ENCODE measurements at places on chromosomes 7 and 10.

DNA sequence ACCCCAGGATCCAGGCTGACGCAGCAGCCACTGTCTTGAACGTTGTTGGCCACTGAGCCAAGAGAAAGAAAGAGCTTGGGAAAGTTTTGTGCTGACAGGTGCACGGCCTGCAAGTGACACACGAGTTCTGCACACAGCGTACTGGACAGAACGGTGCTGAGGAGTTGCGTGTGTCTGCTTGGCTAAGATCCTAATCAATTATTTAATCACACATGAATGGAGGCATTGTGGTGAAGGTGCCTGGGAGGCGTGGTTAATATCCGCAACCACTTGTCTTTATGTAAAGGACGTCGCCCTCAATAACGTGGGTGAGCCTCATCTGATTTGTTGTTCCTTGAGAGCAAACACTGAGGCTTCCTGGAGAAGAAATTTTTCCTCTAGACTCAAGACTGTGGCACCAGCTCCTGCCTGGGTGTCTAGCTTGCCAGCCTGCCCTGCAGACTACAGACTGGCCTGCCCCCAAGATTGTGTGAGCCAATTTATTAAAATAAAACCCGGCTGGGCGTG lies 16.6 kb upstream of the GNA12 start:
- DNase-seq: no peak

- no peak for DNase-seq
Observed at GRCh38 chr10:71630168-71630567, 89.4 kb downstream of the C10orf105 start.

DNA sequence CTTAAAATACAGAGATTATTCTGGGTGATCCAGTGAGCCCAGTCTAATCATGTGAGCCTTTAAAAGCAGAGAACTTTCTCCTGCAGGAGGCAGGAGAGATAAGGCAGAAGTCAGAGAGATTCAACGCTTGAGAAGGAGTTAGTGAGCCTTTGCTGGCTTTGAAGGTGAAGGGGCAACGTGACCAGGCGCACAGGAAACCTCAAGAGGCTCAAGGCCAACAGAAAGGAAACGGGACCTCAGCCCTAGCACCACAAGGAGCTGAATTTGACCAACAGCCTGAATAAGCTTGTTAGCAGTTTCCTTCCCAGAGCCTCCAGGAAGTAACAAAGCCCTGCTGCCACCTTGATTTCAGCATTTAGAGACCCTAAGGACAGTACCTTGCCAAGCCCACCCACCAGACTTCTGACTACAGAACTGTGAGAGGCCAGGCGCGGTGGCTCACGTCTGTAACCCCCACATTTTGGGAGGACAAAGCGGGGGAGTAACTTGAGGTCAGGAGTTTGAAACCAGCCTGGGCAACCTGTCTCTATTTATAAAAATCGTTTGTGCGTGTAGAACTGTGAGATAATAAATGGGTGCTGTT lies 87.3 kb upstream of the KAT6B start:
- DNase-seq: no peak

GRCh38 chr10:102324061-102324460 lies 71.4 kb upstream of the NFKB2 start:
- DNase-seq: no peak

DNA sequence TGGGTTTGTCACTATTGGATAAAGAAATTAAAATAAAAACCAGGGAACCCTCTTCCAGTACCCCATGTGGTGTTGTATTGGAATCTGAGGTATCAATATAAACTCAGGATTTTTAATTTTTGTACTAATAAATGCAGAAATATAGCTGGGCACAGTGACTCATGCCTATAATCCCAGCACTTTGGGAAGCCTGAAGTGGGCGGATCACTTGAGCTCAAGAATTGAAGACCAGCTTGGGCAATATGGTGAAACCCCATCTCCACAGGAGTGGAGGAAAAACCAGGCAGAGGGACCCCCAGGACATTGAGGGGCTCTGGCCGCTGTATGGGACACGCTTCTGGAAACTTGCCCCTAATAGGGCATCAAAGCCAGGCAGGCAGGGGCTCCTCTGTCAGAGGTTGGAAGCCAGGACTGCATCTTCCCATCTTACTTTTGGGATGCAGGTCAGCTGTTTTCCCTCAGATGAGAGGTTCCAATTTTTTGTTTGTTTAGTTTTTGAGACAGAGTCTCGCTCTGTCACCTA lies 11.1 kb downstream of the ADIRF start:
- no peak for DNase-seq

DNA sequence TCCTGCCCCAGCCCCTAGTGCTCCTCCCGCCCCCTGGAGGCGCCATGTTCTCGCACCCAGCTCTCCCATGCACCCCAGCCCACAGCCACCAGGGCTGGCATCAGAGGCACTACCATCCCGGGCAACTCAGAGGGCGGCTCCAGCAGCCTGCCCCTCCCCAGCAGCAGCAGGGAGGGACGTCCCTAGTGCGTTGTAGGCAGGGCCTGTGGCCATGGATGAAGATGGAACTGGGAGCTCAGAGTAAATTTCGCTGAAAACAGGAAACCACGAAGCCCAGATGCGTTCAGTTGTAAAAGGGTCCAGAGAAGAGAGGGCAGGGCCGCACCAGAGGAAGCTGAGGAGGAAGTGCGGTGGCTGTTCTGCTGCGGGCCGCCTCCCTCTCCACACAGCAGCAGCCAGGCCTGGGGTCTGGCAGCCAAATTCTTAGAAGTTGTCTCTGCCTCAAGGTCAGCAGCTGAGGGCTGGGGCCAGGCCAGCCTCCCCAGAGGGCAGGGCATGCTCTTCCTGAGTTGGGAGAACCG lies 24.6 kb downstream of the VSIR start:
- peak; percentile 49 for DNase-seq

- no peak for DNase-seq
Observed at GRCh38 chr7:28573059-28573553, 160.8 kb downstream of the CREB5 start.

GRCh38 chr10:15715619-15716227 lies 4.0 kb downstream of the ITGA8 start:
- no peak for DNase-seq

GRCh38 chr7:115511330-115511729 lies 519.2 kb downstream of the TFEC start:
- DNase-seq: no peak

- DNase-seq: no peak
Observed at GRCh38 chr7:148044173-148044572, 546.4 kb upstream of the C7orf33 start.

- DNase-seq: no peak
Observed at GRCh38 chr7:1542841-1543747, 12.6 kb downstream of the MAFK start.

DNA sequence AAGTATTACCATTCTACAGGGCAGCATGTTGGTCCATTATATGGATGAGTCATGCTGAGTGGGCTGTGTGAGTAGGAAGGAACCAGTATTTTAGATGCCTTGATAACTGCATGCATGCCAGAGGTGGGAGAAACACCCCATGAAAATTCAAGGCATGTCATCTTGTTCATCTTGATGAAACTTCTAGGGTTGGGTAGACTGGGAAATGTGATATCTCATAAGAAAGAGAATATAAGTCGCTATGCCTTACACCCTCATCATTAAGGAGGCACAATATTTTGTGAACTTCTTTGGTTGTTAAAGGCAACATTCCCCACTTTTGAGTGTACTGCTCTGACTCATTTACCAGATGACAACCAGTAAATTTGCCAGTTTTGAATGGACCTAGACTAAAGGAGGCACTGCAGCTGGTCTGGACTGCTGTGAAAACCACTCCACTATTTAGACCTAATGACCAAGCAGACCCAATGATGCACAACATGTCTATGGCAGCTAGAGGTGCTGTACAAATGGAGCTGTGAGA lies 48.0 kb downstream of the ZNF365 start:
- no peak for DNase-seq

GRCh38 chr7:155918720-155919390 lies 106.6 kb upstream of the SHH start:
- DNase-seq: no peak

DNA sequence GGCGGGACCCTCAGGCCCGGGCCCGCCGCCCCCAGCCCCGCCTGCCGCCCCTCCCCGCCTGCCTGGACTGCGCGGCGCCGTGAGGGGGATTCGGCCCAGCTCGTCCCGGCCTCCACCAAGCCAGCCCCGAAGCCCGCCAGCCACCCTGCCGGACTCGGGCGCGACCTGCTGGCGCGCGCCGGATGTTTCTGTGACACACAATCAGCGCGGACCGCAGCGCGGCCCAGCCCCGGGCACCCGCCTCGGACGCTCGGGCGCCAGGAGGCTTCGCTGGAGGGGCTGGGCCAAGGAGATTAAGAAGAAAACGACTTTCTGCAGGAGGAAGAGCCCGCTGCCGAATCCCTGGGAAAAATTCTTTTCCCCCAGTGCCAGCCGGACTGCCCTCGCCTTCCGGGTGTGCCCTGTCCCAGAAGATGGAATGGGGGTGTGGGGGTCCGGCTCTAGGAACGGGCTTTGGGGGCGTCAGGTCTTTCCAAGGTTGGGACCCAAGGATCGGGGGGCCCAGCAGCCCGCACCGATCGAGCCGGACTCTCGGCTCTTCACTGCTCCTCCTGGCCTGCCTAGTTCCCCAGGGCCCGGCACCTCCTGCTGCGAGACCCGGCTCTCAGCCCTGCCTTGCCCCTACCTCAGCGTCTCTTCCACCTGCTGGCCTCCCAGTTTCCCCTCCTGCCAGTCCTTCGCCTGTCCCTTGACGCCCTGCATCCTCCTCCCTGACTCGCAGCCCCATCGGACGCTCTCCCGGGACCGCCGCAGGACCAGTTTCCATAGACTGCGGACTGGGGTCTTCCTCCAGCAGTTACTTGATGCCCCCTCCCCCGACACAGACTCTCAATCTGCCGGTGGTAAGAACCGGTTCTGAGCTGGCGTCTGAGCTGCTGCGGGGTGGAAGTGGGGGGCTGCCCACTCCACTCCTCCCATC lies 82.7 kb downstream of the PAX2 start:
- DNase-seq: no peak

DNA sequence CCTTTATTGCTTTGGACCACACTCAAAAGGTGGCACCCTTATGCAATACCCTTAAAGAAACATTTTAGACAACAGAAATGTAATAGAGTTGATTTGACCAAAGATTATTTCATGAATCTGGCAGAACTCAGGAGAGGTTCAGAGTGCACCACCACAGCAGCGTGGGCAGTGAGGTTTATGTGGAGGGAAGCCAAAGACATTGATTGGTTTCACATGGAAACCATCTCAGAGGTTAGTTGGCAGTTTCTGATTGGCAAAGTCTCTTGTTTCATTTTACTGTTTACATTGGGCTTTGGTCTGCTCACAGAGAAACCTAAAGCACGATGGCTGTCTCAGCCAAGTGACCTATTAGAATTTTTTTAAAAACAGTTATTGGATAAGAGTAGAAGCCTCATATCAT lies 101.3 kb downstream of the SDHAF3 start:
- no peak for DNase-seq
